ENCODE measurements at places on chromosomes 4 and X. TPM values are rescaled to one million over a fixed set of nuclear protein-coding genes. Genes with fewer than 3 reads are reported as not detected.

- no peak for DNase-seq
Observed at GRCh38 chr4:149493492-149493891, 322.2 kb downstream of the IQCM start.

DNA sequence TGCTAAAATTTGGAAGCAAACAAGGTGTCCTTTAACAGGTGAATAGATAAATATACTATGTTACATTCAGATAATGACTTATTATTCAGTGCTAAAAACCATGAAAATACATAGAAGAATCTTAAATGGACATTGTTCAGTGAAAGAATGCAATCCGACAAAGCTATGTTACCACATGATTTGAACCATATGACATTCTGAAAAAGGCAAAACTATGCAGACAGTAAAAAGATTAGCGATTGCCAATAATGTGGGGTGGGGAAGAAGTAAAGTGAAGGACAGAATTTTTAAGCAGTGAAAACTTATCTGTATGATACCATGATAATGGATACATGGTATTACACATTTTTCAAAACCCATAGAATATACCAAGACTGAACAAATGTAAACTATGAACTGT lies 926.9 kb downstream of the FAT4 start:
- DNase-seq = no peak

DNA sequence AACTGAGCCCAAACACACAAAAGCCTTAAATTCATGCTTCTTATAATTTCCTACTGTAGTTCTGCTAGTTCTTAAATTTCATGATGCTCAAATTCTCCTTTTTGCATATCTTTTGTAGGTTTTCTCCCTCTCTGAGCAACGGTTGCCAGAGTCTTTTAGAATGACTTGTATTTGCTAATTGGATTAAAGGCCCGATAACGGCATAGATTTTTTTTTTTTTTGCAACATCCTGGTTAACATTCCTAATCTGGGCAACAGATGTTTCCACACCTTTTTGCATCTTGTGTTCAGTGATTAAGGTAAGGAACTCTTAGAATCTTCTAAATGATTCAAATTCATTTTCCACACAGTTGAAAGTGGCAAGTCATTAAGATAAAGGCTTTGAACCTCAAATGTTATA lies 66.3 kb upstream of the ADGRG2 start:
- no peak for DNase-seq

- DNase-seq = no peak
Observed at GRCh38 chrX:132216283-132216682, 3.0 kb downstream of the RAP2C start.

DNA sequence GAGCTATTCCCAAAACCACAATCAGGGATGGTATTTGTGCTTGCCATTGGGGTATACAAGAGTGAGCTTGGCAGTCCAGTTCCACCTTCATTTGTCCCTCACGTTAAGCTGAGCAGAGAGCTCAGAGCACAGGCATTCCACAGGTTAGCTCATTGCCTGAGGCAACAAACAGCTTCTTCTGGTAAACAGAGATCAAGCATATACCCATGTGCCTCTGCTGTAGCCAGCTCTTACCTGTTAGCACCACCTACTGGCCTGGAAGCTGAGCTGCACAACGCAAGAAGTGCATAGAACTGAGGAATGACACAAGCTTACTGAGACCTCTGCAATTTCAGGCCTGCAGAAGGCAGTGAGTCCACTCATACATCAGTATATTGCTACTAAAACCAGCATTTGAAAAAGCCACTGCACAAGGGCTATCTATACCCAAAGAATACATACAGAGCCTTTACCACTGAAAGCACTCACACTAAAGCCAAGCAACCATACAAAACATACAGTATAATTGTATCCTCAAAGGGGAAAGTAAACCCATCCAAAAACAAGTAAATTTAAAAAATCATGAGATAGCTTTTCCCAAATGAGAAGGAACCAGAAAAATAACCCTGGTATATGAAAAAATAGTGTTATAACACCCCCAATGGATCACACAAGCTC lies 258.3 kb upstream of the GABRA2 start:
- DNase-seq = peak; percentile 64

DNA sequence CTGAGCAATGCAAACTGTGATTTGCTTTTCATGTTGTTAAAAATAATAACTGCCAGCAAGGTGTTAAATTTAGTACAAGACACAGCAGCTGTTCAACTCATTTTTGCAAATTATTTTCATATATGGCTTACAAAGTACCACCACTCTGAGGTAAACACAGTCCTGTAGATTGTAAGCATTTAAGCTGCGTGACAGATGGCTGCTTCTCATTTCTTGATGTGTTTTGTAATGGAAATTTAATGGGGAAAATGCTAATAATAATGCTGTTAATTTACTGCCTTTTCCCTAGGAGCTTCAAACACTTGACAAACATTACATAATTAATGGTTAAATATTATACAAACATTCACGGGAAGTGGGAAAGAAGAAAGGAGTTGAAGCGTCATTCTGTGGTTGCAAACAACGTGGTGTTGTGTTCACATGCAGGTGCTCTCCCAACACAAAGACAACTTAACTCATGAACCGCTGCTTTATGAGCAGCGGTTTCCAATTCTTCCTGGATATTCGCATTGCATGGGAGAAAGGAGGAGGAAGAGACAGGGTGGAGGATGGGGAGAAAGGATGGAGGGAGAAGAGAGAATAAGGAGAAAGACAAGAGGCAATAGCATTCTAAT lies 236.8 kb upstream of the VCX start:
- no peak for DNase-seq

- no peak for DNase-seq
Observed at GRCh38 chr4:7756561-7757355, 182.9 kb downstream of the AFAP1 start.

- peak; percentile 66 for DNase-seq
Observed at GRCh38 chr4:90444904-90445303, 317.7 kb downstream of the CCSER1 start.

DNA sequence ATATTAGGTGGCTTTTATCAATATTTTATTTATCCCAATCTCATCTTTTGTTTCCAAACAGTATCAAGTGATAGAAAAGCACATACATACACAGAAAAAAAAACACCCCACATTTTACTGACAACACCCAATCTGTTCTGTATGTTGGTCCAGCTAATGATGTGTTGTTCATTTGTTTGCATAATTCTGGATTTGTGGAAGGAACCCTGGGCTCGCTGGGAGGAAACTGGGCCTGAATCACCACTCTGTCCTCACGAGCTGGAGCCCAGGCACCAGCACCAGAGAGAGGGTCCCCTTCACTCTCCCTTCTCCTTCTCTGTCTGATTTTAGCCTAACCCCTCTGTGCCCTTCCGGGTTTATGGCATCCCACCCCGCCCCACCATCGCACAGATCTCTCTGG lies 79.8 kb downstream of the PSAPL1 start:
- no peak for DNase-seq

DNA sequence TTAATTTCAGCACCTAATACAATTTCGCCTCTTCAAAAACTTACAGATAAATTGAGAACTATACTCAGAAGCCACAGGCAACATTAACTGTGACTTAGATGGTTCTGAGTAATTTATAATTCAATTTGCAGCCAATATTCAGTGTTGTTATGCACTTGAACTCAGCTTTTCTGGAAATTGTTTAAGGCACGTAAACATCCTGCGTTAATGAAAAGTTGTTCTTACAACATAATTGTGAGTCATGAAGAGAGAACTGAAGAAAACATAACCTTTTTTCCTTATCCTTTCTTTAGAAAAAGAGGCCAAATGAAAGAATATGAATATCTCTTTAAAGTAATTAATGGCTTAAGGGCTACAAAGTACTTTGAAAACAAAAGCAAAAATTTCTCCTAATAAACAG lies 16.6 kb upstream of the H2AZ1 start:
- no peak for DNase-seq

- no peak for DNase-seq
Observed at GRCh38 chr4:78720994-78721677, 55.0 kb upstream of the BMP2K start.

GRCh38 chrX:13478740-13479451 lies 90.5 kb upstream of the EGFL6 start:
- no peak for DNase-seq

DNA sequence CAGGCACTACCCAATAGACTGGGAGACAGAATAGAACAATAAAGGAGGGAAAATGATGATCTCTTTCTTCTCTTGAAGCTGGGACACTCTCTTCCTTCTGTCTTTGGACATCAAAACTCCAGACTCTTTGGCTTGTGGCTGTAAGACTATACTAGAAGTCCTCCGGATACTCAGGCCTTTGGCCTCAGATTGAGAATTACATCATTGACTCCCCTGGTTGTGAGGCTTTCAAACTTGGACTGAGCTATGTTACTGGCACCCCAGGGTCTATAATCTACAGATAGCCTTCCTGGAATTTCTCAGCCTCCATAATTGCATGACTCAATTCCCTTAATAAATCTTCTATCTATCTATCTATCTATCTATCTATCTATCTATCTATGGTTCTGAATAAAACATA lies 294.2 kb upstream of the CT83 start:
- no peak for DNase-seq

DNA sequence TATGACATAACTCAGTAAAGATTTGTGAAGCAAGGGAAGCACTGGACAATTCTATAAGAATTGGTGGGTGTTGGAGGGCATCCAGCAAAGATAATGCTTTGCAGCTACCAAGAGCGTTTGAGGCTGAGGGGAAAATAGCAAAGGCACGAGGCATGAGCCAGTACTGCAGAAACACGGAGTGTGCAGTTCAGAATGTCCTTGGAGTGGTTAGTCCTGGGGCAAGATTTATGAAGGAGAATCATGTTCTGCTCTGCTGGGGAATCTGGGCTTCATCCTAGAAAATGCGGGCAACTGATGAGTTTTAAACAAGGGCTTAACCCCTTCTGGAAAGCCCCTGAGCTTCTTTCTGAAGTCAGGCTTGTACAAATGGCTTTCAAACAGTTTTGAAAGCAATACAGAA lies 452.5 kb downstream of the IL15 start:
- DNase-seq = no peak

DNA sequence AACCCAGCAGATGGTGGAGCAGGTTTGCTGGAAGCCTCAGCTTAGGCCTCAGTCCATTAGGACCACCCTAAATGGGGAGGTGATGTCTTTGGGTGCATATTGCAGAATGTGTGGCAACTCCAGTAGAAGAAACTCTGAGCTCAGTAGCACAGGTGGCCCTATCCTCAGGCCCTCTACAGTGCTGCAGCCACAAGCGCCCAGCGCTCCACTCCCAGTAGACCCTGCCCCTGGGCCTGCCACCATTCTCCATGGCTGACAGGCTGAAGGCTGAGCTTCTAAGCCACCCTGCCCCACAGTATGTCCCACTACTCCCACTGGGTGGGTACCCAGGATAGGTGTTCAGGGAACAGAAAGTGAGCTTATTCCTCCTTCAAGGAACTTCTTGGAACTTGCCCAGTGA lies 162.8 kb upstream of the MAMLD1 start:
- no peak for DNase-seq

- DNase-seq = peak; percentile 67
Observed at GRCh38 chr4:133865612-133866327, 335.8 kb downstream of the PABPC4L start.

- no peak for DNase-seq
Observed at GRCh38 chr4:142598132-142598531, 248.0 kb downstream of the INPP4B start.

GRCh38 chrX:153921070-153921469 lies 5.0 kb downstream of the ARHGAP4 start:
- no peak for DNase-seq

- peak; percentile 10 for DNase-seq
Observed at GRCh38 chr4:169620880-169621248, 486 bp downstream of the CLCN3 start.

GRCh38 chrX:118216509-118216908 lies 99.9 kb upstream of the KLHL13 start:
- DNase-seq = no peak

GRCh38 chr4:176539785-176540175 lies 220.0 kb downstream of the SPCS3 start:
- DNase-seq = peak; percentile 34

DNA sequence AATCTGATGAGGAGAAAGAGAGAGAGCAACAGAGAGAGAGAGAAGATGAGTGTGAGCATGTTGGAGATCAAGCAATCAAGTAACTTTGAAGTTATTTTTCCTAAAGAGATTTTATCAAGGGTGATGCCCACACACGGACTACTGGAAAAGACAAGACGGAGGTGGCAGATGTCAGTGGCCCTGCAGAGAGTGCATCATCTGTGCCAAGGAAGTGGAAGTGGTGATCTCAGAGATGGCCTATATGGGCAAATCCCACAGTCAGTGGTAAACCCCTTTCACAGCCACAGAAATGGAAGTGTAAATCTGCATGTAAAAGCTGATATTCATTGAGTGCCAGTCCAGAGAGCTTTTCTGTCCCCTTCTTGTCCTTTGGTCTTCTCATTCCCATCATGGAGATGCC lies 577.2 kb upstream of the AADAT start:
- no peak for DNase-seq

GRCh38 chr4:110798687-110799086 lies 175.8 kb upstream of the PITX2 start:
- DNase-seq = no peak

- no peak for DNase-seq
Observed at GRCh38 chr4:110467400-110467799, 8.6 kb upstream of the ENPEP start.

DNA sequence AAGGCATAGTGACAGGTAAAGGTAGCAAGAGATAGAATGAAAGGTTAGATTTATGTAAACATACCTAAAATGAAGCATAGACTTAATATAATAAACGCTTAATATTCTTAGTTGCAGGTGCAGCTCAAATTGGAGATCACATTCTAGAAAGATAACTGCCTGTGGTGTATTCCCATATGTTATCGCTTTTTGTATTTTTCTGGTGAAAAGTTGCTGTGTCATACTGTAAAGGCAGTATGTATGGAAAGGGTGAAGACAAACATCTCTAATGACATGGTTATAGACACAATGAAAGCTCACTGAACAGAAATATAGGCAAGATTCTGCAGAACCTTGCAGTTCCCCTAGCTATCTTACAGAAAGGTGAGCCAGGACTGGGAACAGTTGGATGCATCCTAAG lies 240.3 kb downstream of the DCLK2 start:
- no peak for DNase-seq

The RAB9B gene
- total RNA-seq = 1.5 TPM

The LPAR4 gene
- not detected for total RNA-seq

The MAGEA2B gene
- total RNA-seq = not detected

The APBB2 gene
- 26.7 TPM for total RNA-seq

The MAGEA3 gene
- 3.0 TPM for total RNA-seq

The GAGE1 gene
- total RNA-seq = not detected

The PDHA1 gene
- 454 TPM for total RNA-seq

The LIMCH1 gene
- total RNA-seq = 19.7 TPM

The LRP2BP gene
- 0.44 TPM for total RNA-seq

The NPY1R gene
- 1.3 TPM for total RNA-seq

The DGAT2L6 gene
- not detected for total RNA-seq

The GCNA gene
- total RNA-seq = 2.9 TPM

The GPR50 gene
- not detected for total RNA-seq

The FOXP3 gene
- not detected for total RNA-seq

The SPIN2B gene
- 17.7 TPM for total RNA-seq

Data from PC-3 (cell line).